ENCODE measurements at places on chromosomes 16 and 17.

DNA sequence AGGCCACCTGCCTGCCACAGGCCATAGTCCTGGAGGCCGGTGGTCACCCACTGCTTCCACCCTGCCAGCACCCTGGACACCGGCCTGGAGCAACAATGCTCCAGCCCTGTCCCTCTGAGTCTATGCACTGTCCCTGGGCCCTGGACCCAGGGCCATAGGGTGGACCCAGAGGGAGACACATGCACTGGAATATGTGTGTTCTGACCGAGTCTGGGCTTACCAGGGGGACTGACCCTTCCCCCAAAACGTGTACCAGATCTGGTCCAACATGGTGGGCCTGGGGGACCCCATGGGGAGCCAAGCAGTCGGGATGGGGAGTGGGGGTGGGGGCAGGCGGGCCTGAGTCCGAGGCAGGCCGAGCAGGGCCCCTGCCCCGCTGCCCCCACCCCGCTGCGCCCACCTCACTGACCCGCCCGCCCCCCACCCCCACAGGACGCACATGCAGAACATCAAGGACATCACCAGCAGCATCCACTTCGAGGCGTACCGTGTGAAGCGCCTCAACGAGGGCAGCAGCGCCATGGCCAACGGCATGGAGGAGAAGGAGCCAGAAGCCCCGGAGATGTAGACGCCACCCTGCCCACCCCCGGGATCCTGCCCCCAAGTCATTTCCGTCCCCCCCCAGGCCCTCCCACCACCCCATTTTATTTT is 357.4 kb downstream of the SEC14L1 start:
- no peak for DNase-seq

- no peak for DNase-seq
These were observed 22.6 kb upstream of the MPHOSPH6 start for GRCh38 chr16:82192665-82193064.

GRCh38 chr16:86345516-86345915 is 164.8 kb upstream of the FOXF1 start:
- DNase-seq, result no peak

- DNase-seq, result no peak
These were observed 304.7 kb downstream of the XYLT1 start for GRCh38 chr16:17166095-17166494.

DNA sequence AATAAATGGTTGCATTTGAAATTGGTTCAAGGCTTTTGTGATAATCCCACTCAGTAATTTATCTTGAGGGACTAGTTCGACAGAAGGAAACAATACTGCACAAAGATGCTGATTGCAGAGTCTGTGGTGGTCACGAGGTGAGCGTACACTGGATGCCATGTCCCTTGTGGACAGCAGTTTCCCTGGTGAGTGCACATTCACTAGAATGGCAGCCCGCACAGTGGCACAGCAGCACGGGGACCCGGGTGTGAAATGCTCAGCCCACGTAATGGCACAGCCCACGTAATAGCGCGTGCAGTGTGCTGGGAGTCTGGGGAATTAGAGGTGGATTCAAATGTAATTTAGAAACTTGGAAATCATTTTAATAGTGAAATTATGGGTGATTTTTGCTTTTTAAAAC is 154.0 kb downstream of the LGALS9B start:
- no peak for DNase-seq

DNA sequence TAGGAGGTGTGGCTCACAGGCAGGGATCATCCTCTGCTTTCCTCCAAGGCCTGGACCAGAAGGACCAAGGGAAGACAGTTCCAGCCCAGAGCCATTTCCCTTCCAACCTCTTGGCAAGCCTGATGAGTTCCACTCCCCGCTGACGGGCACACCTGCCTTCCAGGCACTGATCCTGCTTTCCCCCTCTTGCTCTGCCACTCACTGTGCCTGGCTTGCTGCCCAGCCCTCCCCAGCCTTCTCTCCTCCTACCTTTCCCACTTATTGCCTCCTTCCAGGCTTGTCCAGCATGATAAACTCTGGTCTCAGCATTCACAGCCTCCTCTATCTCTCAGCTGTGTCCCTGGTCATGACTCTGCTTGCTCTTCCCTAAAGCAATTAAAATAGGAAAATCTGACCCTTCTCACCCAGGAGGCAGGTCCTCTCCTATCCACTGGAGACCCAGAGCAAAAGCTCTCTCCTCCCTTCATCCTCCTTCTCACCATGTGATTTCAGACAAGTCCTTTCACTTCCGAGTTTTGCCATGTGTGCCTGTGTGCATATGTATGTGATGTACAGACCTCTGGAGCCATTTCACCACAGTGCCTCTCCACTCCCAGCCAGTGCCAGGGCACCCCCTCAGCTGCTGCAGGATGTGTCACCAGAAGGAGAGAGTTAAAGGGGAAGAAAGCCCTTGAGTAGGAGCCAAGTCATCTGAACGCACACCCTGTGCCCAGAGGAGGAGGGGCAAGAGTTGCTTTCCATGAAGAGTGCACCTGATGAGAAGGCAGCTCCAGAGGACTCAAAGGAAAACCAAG is 13.4 kb upstream of the TMEM170A start:
- no peak for DNase-seq

DNA sequence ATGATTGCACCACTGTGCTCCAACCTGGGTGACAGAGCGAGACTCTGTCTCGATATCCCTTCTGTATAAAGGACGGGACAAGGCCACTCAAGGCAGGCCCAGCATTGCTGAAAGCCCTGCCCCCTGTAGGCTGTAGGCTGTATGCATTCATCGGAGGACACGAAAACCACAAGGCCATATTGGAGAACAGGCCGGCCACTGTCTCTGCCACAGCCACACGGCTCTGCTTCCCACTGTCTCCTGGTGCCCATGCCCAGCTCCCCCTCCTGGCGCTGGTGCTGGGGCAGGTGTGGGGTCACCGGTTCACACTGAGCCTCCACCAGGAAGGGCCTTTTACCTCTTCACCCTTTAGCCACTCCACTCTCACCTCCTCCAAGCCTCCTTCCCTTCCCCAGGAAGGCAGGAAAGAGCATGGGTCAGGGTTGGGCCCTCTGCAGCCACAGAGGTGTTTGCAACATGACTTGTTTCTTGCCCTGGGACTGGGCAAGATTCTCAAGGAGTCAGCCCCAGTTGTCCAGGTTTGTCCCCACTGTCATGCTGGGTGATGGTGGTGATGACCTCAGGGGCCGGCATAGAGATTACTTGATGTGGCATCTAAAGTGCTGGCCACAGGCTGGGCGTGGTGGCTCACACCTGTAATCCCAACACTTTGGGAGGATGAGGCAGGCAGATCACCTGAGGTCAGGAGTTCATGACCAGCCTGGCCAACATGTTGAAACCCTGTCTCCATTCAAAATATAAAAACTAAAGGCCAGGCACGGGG is 5.3 kb upstream of the NTN3 start:
- no peak for DNase-seq
